ENCODE measurements at places on chromosomes 12 and 14.
A peak's percentile ranks its signal among the peaks of the same experiment; 100 is the strongest.

GRCh38 chr12:29533815-29534489, 36.5 kb upstream of the OVCH1 start:
- no peak for DNase-seq

DNA sequence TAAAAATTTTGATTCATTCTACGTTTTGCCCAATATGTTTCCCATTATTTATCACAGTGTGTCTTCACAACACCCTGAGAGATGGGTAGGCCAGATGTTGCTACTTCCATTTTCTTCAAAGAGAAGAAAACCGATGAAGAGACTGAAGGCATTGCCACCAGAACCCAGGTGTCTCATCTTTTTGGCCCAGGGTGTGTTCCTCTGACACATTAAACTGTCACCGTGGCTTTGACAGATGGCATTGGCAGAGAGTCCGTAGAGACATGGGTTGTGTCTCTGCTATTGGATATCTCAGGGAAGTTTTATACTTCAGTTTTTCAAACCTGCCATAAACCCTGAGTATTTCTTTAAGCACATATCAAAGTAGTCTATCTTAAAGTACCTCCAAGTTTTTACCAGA, 11.3 kb upstream of the NUDT4 start:
- DNase-seq = no peak

DNA sequence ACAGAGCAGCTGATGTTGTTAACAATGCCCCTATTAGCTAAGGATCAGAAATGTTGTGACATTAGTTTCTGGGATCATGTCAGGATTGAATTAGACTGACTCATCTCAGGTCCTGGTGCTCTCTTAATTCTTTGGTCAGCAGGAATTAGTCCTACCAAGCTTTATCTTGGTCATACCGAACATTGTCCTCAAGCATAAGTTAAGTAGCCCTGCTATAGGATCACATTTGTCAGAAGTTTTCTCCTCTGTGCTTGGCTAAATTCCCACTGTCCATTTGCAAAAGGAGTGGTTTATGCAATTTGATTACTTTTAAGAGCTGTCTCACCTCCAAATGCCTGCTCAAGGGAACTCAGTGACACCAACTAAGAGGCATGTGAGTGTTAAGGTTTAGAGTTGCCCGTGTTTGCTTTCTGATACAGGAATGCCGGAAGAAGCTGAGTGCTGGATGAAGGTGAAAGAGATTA, 48.4 kb upstream of the IFNG-AS1 start:
- no peak for DNase-seq

GRCh38 chr14:23071244-23071920, 14.1 kb upstream of the CDH24 start:
- peak; percentile 78 for DNase-seq

GRCh38 chr14:62031504-62031903, 269.3 kb downstream of the SNAPC1 start:
- DNase-seq = no peak

GRCh38 chr14:74019408-74020137, 424 bp downstream of the BBOF1 start:
- DNase-seq = no peak
